NCI-H69 (cell line): ENCODE measurements at places on chromosomes 7 and 10.

GRCh38 chr7:128672927-128673517, 930 bp downstream of the GARIN1A start:
- DNase-seq: peak; percentile 48

DNA sequence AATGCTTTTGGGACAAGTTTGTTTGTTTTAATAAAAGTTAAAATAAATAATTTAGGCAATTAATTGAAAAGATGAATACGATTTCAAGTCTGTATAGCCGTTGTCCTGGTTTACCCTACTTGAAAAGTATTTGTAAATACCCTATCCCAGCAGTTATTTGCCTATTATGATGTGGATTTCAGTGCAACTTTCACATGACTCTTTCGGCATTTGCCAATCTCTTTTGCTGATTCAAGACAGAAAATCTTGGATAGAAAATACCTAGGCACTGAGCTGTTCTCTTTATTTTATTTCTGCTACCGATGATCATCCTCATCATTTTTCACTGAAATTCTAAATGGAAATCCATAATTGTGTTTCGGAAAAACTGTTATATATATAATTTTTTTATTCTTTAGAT, 125.9 kb upstream of the FZD8 start:
- DNase-seq: no peak

- DNase-seq: peak; percentile 63
These were observed 16.0 kb downstream of the SLC25A13 start for GRCh38 chr7:96305915-96306314.

DNA sequence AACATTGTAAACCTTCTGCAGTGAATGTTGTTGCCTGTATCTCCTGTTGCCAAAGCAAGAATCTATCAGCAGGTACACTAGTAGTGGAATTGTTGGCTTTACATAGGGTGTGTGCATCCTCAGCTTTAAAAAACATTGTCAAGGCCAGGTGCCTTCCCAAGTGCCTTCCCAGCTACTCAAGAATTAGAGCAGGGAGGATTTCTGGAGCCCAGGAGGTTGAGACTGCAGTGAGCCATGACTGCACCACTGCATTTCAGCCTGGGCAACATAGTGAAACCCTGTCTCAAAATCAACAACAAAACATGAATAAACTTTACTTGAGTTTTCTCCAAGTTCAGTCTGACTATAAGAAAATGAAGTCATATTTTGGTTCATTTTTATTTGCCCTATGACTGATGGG, 217.3 kb downstream of the CCSER2 start:
- DNase-seq: no peak

DNA sequence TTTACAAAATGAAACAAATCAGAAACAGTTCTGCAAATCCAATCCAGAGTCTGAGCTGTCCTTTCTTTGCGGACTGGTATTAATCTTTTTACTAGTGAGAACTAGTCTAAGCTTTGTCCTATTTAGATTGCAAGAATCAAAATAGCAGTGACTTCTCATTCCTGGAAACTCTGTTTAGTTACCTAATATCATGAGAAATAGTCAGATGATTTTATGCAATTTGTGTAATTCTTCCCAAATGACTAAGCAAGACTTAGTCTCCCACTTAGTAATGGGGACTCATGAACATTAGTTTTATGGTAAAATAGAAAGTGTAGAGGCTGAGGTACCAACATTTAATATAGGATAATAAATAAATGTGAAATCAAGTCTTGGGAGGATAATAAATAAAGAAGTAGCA, 341.3 kb downstream of the DNAJB9 start:
- DNase-seq: no peak

GRCh38 chr10:76553263-76554032, 1084.2 kb downstream of the KCNMA1 start:
- peak; percentile 6 for DNase-seq

GRCh38 chr10:77843264-77843663, 83.3 kb downstream of the DLG5 start:
- DNase-seq: no peak

GRCh38 chr7:111486472-111487142, 75.7 kb downstream of the IMMP2L start:
- DNase-seq: peak; percentile 83

DNA sequence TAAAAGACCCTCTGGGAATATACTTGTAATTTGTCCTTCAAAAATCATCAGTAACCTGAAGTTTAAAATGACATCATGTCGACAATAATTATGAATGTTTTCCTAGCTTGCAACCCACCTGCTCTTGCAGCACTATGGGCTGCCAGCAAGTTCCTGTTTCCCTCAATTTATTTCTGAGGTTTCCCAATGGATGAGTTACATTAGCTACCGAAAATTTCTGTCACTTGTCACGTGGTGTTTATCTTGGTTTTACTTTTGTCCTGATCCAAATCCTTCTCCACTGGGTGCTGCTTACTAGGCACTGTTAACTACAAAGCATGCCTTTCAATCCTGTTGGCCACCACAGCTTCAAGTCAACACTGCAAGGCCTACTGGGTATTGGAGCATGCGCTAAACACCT, 31.5 kb downstream of the GIMAP8 start:
- no peak for DNase-seq

DNA sequence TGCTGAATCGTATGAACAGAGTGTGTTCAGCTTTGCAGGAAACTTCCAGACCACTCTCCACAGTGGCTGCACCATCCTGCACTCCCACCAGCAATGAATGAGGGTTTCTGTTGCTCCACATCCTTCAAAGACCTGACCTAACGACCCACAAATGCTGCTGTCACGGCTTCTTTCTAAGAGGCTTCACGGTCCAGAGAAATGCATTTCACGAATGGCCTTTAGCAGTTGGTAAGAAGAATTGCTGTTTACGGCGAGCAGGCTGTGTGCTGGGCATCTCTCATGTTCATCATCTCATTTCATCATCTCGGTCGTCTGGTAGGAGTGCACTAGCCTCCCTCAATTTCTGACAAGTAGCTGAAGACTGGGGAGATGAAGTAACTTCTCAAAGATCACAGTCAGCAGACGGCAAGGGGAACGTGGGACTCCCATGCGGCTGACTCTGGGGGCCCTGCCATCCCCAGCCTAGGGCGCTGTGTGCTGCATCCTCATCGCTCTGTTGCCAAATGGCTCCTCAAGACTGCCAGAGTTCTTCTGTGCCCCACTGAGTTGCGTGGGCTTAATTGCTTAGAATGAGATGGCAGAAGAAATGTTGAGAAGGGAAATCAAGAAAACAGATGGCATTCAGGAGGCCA, 72.9 kb downstream of the ADARB2 start:
- DNase-seq: no peak

DNA sequence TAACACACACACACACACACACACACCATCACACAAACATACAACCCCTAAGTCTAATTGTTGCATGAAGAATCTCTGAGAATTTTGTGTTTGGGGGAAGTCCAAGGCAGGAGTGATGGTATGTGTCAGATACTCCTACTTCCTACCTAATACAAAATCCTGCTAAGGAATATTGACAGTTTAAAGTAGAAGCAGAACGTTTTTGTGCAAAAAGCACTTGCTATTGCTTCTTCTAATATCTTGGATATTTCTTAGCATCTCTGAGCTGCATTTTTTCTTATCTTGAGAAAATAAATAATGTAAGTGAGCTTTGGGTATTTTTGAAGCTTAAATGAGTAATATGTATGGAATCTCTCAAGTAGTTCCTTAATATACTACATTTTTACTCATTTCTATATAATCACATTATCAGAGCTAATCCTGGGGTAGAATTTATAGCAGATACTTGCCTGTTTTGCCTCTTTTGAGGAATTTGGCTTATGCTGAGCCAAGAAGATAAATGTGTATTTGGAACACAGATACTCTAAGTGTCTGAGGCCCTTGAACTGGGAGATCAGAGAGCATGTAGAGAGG, 212.3 kb downstream of the DKK1 start:
- no peak for DNase-seq

DNA sequence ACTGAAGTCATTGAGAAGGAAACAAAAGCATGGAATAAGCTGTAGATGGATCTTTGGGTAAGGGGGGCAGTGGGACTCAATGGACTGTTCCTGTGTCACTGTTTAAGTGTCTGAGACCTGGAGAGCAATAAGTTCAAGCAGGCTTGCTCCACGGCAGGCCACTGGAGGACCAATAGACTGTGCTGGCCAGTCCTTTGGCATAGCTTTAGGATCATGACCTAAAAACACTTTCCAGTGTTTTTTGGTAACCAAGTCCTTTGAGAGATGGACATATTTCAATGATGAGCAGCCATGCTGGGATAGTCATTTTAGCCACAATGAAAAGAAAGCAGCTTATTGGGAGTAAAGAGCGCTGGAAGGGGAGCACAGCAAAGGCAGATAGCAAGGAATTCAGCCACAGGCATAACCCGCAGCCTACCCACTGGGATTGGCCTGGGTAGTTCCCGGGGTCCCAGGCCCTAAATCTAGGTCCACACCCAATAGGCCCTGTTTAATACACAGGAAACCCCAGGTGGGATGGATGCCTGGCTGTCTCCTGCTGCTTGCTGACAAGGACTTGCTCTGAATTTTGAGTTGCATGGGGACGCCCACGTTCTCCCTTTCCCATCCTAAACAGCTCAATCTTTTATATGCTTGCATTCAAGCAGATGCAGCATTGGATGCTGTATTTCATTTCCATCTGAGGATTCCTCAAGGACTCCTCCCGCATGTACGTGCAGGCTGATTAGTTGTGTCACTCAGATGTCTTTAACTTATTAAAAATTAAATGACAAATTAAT, 727.2 kb downstream of the KCNMA1 start:
- no peak for DNase-seq

DNA sequence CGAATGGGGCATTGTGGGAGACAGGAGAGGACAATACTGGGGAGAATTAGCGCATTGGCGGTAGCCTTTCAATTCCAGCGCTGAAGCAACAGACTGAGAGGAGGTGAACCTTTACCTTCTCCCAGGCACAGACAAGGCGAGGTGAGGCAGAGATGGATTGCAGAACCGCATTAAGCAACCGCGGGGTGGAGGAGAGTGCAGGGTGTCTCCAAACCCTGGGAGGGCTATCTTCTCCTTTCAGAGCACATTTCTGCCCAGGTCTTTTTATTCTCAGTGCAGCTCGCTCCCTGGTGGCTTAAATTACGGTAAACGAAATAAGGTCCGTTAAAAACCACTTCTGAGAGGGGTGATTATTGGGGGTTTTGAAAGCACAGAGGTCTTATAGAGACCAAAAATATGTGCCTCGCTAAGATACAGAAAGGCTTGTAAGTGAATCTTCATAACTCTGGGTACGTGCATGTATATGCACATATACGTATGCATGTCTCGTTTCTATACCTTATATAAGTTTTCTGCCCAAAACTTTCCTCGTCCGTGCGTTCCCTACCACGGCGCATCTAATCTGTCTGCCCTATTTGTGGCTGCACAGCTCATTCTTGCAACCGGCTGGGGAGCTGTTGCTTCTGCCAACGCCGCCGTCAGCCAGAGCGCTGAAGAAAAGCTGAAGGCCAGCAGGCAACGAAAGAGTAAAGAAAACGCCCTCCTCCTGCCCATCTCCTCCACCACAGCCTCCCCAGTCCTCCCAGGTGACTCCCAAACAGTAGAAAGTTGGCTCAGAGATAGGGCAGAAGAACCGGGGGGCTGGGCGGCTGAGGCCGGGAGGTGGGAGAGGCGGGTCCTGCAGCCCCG, 895 bp upstream of the ZNF804B start:
- peak; percentile 72 for DNase-seq

- no peak for DNase-seq
These were observed 654.5 kb upstream of the COBL start for GRCh38 chr7:51970961-51971665.

- DNase-seq: peak; percentile 36
These were observed 3.8 kb downstream of the GRM3 start for GRCh38 chr7:86647385-86648094.
